NCI-H774 (cell line): ENCODE measurements at places on chromosomes 5 and 9.
A peak's percentile ranks its signal among the peaks of the same experiment; 100 is the strongest.

GRCh38 chr9:89807682-89808075 lies 202.9 kb downstream of the GADD45G start:
- DNase-seq, result no peak

DNA sequence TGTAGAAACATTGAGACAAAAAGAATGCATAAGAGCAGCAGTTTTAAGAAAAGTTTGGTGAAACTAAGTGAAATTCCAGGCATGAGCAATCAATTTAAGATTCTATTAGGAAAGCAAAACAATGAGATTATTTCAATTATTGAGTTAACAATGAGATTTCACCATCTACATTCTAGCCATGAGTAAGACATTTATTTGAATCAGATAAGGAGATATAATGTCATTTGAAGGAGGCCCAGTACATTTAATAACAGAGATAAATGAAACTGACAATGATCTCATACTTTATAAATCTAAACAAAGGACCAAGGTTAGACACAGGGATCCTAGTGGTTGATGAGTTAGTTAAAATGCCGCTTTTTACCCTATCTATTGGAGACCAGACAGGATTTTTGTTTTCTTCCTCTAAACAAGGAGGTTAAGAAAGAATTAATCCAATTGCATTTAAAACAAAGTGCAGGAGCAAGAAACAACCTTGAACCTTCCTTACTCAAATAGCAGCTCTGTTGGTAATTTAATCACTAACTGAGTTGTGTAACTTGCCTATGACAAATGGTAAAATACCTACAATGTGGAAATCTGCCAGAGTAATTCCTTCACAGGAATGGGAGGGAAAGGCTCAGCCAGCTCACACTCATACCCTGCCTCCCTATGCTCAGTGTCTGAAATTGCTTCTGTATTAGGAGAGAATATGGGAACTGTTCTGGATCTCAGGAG lies 103.5 kb upstream of the NR3C1 start:
- DNase-seq, result no peak

DNA sequence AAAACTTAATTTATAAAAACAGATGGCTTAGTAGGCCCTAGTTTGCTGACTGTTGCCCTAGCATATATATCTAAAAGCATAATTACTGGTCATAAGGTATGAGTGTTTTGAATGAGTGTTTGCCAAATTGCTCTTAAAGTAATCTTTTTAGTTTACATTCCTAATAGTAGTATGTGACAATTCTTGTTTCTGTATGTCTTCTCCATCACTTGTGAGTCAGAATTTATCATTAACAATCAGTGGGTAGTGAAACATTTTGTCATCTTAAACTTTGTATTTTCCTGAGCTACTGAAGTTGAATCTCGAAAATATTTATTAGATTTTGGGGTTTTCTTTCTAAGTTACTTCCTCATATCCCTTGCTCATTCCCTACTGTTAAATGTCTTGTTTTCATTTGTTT lies 49.6 kb downstream of the APC start:
- DNase-seq, result no peak

- DNase-seq, result no peak
Observed at GRCh38 chr5:12292610-12293204, 388.5 kb upstream of the CTNND2 start.

DNA sequence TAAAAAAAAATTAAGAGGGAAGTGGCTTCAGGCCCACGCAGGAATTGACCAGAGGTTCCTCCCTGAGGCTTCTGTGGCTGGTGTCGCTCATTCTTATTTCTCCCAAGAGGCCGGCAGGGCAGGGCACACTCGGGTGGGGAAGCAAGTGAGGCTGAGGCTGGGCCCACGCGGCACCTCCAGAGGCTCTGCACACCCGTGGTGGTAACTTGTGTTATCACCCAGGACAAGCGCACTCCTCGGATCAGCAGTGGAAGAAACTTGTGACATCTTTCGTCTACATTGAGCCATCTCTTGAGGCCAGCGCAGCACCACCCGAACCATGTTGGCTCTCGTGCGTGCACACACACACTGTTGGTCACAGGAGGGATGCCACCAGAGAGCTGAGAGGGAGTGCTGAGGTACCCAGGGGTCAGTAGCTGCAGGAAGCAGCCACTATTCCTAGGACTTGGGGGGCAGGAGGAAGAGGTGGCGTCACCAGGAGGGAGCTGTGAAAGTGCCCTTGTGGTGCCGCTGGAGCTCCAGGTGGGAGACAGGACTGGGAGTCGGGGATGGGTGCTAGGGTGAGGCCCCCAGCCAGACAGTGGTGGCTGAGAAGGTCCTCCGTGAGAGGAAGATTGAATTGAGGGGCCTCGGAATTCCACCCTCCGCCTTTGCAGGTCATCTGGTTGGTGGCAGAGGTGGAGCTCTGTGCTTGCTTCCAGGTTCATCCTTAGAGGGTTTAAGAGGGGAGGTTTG lies 6.4 kb downstream of the NDUFS6 start:
- DNase-seq, result no peak

- DNase-seq, result no peak
Observed at GRCh38 chr9:126341902-126342301, 15.3 kb downstream of the MVB12B start.

- no peak for DNase-seq
Observed at GRCh38 chr5:153086486-153086885, 404.0 kb upstream of the GRIA1 start.

- no peak for DNase-seq
Observed at GRCh38 chr5:93421468-93421867, 159.6 kb downstream of the NR2F1-AS1 start.

- DNase-seq, result no peak
Observed at GRCh38 chr5:76358-77169, 15.4 kb upstream of the PLEKHG4B start.

DNA sequence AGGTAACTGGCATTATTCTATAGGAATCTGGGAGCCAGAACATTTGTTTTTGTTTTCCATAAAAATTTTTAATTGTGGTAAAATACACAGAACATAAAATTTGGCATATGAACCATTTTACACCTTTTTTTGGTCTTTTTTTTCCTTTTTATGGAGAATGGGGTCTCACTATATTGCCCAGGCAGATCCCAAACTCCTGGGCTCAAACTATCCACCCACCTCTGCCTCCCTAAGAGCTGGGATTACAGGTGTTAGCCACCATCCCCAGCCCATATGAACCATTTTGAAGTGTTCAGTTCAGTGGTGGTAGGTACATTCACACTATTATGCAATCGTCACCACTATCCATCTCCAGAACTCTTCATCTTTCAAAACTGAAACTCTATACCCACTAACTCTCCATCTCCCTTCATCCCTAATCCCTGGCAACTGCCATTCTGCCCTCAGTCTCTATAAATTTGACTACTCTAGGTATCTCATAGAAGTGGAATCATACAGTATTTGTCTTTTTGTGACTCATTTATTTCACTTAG lies 13.4 kb downstream of the ZMAT2 start:
- no peak for DNase-seq

DNA sequence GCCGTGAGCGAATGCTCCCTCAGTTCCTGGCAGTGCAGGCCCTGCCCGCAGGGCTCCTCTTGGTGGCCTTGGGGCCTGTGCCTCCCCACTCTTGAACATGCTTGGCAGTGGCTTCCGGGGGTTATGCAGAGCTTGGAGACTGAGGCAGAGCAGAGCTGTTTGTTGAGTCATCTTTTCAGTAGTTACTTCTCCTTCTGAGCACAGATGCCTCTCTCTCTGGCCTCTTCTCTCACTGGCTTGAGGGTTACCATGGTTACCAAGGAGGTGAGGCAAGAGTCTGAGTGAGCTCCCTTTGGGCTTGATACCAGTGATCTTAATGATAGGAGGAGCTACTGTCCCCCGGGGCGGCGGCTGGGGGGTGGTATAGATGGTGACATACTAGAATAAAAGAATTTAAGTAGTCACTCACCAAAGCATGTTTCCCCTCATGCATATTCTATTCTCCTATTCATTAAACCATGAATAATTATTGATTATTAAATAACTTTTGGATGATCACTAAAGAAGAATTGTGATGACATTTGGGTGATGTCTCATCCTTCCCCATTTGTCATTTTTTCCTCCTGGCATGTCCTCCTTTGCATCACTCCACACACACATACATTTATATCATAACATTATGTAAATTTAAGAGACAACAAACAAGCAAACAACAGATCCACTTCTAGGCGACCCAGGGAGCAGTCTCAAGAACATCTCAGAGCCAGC lies 111.1 kb downstream of the ARHGAP26 start:
- no peak for DNase-seq

GRCh38 chr5:97412959-97413358 lies 229.9 kb upstream of the RIOK2 start:
- no peak for DNase-seq

DNA sequence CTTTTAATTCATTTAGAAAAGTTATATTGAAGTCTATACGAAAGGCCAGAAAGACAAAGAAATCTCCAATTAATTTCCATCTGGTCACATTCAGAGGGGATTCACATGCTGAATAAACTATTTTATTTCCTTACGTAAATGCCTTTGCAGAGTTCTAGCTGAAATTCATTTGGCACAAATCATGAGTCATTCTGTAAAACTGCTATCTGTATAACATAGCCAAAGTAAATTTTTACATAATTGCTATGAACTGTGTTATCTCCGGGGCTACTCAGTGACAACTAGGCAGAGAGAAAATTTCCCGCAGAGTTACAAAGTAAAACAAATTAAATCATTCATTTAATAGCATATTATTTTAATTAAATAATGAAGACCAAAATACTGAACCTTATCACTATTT lies 463.2 kb upstream of the ADAMTS16 start:
- DNase-seq, result no peak

DNA sequence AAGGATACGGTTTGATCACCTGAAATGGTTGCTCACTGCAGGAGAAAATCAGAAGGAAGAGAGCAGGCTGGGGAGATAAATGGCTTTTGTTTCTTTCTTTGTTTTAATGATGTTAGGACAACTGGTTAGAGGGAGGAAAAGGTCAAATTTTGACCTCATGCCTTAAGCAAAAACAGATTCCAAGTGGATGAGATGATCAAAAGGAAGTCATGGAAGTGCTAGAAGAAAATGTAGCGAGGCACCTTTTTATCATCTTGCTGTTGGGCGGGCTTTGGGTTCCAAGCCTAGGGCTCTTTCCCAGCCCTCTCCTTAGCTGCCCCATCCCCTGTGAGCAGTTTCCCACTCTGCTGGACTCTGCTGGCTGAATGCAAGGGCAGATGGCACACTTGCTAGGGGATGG lies 127.9 kb downstream of the ADAMTS2 start:
- no peak for DNase-seq

GRCh38 chr9:69895185-69895584 lies 74.6 kb downstream of the CFAP95 start:
- DNase-seq, result no peak

- DNase-seq, result no peak
Observed at GRCh38 chr5:41918105-41918504, 7.0 kb upstream of the FBXO4 start.

GRCh38 chr9:94286116-94286515 lies 27.0 kb downstream of the ZNF169 start:
- DNase-seq, result no peak

GRCh38 chr5:41893074-41893851 lies 10.9 kb upstream of the RIMOC1 start:
- no peak for DNase-seq

DNA sequence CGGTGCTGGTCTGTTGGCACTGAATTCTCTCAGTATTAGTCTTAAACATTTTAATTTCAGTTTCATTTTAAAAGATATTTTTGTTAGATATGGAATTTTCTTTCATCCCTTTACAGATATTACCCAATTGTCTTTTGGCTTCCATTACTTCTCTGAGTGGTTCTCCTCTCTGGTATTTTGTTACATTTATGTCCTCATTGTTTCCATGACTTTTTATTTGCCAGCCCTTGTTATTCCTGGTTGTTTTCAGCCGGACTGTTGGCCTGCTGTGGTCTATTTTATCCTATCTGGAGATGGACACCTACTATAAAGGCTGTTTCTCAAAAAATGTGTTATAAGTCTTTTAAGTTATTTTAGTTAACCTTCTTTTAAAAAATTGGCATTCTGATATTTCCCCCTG lies 117.2 kb downstream of the ARHGEF28 start:
- no peak for DNase-seq

DNA sequence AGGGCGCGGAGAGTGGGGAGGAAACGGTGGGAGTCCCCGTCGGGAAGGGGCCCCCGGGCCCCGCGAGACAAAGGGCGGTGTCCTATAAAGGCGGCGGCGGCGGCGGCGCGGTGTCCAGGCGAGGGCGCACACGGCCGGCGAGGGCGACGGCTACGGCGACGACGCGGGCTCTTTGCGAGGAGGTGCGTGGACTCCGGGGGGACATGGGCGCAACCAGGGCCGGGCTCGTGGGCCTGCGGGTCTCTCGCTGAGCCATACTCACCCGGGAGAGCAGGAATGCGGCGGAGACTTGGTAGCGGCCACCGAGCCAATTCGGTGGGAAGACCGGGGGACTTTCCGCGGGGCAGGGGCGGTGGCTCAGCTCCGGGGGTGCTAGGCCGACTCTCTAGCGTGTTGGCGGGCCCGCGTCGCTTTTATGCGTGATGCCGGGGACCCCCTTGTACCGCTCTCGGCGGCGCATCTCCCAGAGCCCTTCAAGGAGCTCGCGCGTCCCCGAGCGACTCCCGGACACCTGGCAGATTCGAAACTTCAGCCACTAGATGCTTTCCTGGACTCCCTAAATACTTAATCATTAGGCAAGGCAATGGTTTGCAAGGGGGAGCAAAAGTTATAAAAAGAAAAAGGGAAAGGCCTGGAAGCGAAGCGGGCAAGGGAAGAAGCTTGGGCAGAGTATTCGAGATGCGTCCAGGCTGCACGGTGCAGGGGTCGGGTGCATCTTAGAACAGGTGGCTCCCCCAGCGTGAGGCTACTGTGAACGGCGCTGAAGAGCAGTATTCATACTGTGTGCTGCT lies 5.9 kb upstream of the TAL2 start:
- DNase-seq, result peak; percentile 12

DNA sequence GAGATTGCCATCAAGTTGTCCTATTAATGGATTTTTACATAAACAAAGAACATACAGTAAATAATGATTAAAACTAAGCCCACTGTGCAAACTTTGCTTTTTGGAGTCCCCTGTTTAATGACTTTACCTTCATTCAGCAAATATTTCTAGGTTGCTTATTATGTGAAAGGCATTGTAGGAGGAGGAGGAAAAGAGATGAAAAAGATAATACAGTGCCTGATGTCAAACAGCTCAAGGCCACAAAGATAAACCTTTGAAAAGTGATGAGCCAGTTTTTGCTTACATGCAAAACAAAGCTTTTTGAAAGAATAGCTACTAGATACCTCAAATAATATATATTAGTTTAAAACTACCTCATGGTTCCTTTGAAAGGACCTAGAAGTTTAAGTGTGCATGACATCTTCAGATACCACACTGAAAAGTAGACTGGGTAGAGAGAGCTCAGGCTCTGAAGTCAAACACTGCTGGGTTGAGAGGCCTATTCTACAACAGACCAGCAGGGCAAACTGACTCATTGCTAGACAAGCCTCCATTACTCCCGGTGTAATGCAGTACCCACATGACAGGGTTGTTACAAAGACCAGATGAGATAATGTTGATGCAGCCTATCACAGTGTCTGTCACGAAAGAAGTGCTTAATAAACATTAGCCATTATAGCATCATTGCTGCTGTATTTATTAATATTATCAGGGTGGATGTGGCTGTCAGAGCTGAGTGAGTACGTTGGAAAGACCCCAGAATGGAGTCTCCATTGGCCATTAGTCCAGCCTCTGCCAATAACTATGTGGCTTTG lies 11.8 kb downstream of the DEPDC1B start:
- peak; percentile 41 for DNase-seq

- DNase-seq, result no peak
Observed at GRCh38 chr5:164357395-164358033, 852.1 kb downstream of the MAT2B start.

- no peak for DNase-seq
Observed at GRCh38 chr9:115264313-115264712, 146.4 kb upstream of the TNC start.

- DNase-seq, result no peak
Observed at GRCh38 chr5:66122379-66123034, 21.6 kb upstream of the SREK1 start.
